ENCODE measurements at places on chromosomes 16 and 17. TPM values are rescaled to one million over a fixed set of nuclear protein-coding genes. Genes with fewer than 3 reads are reported as not detected.

DNA sequence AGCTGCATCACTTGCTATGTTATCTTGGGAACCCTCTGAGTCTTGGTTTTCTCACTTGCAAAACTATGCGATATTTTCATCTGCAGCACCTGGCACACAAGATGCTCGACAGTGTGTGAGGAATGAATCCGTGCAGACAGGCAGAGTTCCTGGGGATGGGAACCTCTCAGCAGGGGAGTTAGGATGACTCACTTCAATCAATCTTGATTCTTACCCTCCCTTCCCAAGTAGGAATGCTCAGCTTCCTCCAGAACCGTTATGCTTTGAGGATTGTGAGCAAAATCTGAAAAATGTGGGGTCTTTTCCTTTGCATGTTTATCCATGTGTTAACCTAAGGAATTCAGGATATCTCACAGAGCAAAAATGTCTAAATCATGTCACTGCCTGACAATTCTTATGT, 68.9 kb upstream of the HNF1B start:
- no peak for DNase-seq

DNA sequence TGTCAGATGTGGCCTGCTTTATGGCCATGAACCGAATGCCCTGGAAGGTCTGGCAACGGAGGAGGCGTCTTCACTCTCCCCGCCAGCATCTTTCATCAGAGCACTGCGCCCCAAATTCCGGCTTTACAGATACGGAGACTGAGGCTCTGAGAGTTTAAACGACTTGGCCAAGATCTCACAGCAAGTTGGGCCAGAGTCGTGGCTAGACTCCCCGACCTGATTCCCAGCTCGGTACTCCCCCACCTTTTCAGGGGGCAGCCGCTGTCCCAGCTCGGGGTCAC, 1.7 kb downstream of the NGFR start:
- DNase-seq = no peak

DNA sequence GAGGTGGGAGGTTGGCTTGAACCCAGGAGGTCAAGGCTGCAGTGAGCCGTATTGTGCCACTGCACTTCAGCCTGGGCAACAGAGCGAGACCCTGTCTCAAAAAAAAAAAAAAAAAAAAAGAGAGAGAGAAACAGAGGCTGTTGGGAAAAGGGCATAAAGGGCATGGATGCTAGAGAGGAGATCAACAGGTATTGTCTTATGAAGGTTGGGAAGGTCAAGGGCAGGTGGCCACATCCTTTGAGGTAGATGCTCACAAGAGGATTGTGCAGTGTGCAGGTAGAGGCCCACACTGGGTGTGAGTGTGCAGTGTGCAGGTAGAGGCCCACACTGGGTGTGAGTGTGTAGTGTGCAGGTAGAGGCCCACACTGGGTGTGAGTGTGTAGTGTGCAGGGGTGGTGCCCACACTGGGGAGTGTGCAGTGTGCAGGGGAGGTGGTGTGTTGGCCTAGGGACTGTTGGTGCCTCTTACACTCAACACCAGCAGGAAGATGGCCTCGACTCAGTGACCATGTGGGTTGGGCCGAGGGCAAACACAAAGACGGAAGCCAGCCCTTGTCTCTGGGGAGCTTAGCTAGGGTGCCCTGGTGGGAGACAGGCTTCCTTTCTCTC, 404.9 kb upstream of the TNRC6C start:
- DNase-seq = no peak

GRCh38 chr17:44354582-44355561, 8.8 kb downstream of the FAM171A2 start:
- DNase-seq = no peak

- DNase-seq = no peak
Observed at GRCh38 chr16:89918453-89919347, at the start of gene MC1R. MC1R (plus strand) TSS chr16:89918862; CDS start chr16:89919259, 397 bp downstream.

- DNase-seq = no peak
Observed at GRCh38 chr17:1275962-1276736, 3.3 kb upstream of the TRARG1 start.

DNA sequence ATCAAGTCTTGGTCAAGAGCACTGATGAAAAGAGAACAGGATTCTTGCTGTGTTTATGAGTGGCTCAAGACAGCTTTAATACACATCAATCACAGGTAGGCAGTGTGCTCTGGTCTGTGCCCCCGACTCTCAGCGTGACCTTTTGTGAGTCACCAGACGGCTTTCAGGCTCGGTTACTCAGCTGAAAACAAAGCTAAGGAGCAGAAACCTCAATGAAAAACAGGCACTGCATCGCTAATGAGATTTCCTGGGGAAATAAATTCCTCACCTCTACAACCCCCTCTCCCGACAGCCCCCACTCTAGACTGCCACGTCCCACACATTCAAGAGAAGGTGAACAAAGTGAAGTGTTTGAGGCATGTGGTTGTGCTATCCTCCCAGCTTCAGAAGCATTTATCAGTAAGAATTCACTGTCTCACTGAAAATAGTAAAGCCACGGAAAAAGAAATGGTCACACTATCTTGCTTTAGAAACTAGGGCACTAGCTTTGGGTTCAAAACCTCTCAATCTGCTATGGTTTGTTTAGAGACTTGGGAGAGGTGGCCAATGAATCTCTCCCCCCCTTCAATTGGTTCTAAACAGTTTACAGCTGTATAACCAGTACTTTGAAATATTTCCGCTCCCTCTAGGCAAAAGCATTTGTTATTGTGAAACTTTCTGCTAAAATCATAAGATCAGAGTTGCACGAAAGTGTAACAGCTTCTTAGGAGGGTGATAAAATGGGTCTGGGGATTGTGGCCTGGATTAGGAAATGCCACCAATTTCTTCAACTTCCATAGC, 199.5 kb upstream of the PMFBP1 start:
- no peak for DNase-seq

GRCh38 chr16:57899771-57900661, 70.9 kb downstream of the CNGB1 start:
- peak; percentile 36 for DNase-seq

- no peak for DNase-seq
Observed at GRCh38 chr17:42538482-42538881, 2.4 kb downstream of the NAGLU start.

DNA sequence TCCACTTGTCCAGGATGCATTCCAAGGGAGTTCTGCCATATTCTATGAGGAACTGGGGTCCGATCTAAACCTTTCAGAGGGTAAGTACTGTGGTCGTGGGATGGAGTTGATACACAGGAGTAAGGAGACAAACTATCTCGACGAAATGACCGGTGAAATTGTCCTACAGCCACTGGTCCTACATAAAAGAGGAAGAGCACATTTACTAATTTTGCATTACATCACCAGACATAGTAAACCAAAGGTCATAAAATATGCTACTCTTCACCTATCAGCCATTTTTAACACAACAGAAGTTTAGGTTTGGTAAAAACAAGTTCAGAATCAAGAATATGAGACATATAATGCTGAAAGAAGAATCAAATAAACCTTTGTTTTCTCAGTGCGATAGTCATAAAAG, 8.1 kb downstream of the HSF5 start:
- DNase-seq = no peak

The ZNF200 gene
- total RNA-seq = 12.4 TPM

The ADGRG3 gene
- total RNA-seq = not detected

The SPATA32 gene
- total RNA-seq = 0.26 TPM

The CYB5B gene
- 326 TPM for total RNA-seq

The DHRS7C gene
- total RNA-seq = not detected

The PIPOX gene
- total RNA-seq = 2.4 TPM

The CDH1 gene
- 65.8 TPM for total RNA-seq
